Activated T-helper 2 cell treated with anti-CD3 and anti-CD28 coated beads, Interferon-gamma antibody, Interleukin-2, Interleukin-4, amounts not matched to agents 10 μg/mL and 5 μg/mL and 100 μg/mL, durations not matched to agents 14 hours and 24 hours and 36 hours (primary cell): ENCODE measurements at places on chromosomes 6 and 20. TPM values are rescaled to one million over a fixed set of nuclear protein-coding genes. Genes with fewer than 3 reads are reported as not detected.

Gene NECAB3
- total RNA-seq, result 27.0 and 30.1 TPM in 2 replicates

Gene ESR1
- not detected in 2 replicates for total RNA-seq

GRCh38 chr6:145306489-145306888, 428.8 kb downstream of the EPM2A start:
- DNase-seq, result no peak

GRCh38 chr20:54070187-54070987, at the start of gene BCAS1:
TSS of gene BCAS1 (minus strand) at chr20:54070594. CDS start at chr20:54058718, 11,876 bp downstream.
- no peak for DNase-seq

- no peak for DNase-seq
These were observed 24.1 kb downstream of the DEK start for GRCh38 chr6:18240230-18240629.
